ENCODE measurements at places on chromosomes 7 and 10.

DNA sequence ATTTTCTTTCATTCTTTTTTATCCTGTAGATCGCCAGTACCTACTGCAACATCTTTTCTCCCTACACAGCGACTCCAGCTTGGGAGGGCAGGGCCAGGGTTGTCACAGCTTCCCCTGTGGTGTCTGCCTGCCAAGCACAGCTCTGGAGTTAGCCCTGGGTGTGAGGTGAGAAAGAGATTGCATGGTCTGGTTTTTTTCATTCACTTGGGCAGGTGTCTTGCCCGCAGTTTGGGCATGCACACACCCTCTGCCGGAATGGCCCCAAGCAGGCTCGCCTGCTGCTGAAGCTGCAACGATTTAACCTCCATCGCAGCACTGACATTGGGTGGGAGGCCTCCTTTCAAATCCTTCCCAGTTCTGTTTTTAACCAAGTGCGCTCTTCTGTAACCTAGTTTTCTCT, 132.8 kb downstream of the WNT2 start:
- DNase-seq, result no peak

DNA sequence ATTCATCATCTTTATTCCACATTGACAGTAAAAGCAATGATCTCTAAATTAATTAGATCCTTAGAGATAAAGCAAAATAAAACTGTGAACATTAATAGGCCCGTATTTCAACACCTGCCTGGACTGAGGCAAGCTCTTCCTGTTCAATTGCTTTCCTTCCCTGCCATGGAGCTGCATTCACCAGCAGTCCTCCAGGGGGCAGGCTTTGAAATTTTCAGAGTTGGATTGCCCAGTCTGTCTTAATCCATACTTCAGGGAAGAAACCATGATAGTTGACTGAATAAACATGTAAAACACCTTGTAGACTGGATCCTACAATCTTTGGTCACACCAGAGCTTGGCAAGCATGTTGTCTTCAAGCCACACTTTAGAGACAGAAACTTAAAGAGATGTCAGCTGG, 936.6 kb downstream of the NRG3 start:
- DNase-seq, result peak; percentile 12

- DNase-seq, result no peak
Observed at GRCh38 chr7:92809397-92809759, 27.0 kb downstream of the CDK6 start.

DNA sequence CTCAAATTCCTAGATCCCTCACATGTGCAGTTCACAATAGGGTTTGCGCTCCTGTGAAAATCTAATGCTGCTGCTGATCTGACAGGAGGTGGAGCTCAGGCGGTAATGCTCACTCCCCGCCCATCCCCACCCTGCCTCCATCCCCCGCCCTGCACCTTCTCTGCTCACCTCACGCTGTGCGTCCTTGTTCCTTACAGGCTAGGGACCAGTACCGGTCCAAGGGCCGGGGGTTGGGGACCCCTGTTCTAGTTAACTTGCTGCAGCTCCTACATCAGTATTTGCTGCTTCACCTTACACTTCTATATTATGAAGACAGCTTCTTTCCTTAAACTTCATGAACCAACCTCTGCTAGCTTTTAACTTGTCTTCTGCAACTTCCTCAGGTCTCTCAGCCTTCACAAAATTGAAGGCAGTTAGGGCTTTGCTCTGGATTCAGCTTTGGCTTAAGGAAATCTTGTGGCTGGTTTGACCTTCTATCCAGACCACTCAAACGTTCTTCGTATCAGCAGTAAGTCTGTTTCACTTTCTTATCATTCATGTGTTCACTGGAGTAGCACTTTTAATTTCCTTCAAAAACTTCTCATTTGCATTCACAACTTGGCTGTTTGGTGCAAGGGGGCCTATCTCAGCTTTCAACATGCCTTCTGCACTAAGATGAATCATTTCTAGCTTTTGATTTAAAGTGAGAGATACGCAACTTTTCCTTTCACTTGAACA, 1.7 kb upstream of the TNKS2 start:
- no peak for DNase-seq

DNA sequence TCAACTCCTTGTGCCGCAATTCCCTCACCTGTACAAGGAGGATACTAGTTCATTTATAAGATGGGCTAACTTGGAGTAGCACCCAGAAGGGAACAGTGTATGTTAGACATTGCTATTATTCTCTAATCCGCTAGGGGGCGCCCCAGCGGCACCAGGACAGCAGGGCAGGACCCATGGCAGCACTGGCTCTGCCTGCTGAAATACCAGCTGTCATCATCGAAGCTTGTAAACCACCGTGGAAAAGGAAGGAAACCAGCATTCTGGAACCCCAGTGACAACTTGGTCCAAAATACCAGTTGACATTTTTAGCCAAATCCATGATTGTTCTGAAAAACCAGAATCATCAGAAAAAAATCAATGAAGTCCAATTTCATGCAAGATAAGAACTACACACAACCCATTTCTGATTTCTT, 134.4 kb downstream of the ITGA8 start:
- DNase-seq, result peak; percentile 46

- DNase-seq, result no peak
Observed at GRCh38 chr10:124568339-124568738, 106.7 kb downstream of the LHPP start.

- DNase-seq, result no peak
Observed at GRCh38 chr10:31620226-31621151, 301.5 kb downstream of the ZEB1 start.

GRCh38 chr7:36406156-36406555, 16.5 kb downstream of the ANLN start:
- DNase-seq, result no peak

GRCh38 chr7:155521743-155522398, 24.5 kb downstream of the CNPY1 start:
- DNase-seq, result no peak

GRCh38 chr7:66169616-66170015, 35.5 kb upstream of the TPST1 start:
- DNase-seq, result no peak

GRCh38 chr7:141290973-141291372, 217.1 kb downstream of the TMEM178B start:
- no peak for DNase-seq

DNA sequence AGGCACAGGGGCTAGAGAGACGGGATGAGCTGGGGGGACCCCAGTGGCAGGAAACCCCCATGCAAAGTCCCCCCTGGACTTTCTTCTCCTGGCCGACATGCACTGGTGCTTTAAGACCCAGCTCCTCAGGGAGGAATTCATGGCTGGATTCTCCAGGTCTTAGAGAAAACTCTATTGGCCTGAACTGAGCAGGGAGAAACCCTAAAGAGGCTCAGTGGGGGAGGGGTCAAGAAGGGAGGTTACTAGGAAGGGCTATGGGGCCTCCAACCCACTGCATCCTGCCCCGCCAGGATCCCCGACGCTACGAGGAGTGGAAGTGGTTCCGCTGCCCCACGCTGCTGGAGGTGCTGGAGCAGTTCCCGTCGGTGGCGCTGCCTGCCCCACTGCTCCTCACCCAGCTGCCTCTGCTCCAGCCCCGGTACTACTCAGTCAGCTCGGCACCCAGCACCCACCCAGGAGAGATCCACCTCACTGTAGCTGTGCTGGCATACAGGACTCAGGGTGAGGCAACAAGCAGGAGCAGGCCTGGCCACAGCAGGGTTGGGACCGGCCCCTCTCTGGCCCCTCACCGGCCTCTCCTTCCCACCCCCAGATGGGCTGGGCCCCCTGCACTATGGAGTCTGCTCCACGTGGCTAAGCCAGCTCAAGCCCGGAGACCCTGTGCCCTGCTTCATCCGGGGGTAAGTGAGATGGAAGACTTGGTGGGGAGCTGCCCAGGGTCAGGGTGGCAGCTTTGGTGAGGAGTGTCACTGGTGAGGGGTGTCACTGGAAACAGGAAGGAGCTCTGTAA, 13.8 kb downstream of the ATG9B start:
- DNase-seq, result no peak

- DNase-seq, result no peak
Observed at GRCh38 chr7:2775785-2776184, 68.3 kb downstream of the GNA12 start.

DNA sequence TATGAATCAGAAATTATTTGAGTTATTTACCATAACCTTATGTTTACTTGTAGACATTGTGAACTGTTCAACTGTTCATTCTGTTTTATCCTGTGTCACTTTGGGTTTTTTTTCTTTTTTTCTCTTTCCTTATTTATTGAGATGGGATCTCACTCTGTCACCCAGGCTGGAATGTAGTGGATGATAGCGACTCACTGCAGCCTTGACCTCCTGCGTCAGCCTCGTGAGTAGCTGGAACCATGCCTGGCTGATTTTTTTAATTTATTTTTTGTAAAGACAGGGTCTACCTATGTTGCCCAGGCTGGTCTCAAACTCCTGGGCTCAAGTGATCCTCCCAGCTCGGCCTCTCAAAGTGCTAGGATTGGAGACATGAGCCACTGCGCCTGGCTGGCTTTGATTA, 97.1 kb downstream of the CSTF2T start:
- peak; percentile 3 for DNase-seq
